ENCODE measurements at places on chromosomes 5 and 9. TPM values are rescaled to one million over a fixed set of nuclear protein-coding genes. Genes with fewer than 3 reads are reported as not detected.

DNA sequence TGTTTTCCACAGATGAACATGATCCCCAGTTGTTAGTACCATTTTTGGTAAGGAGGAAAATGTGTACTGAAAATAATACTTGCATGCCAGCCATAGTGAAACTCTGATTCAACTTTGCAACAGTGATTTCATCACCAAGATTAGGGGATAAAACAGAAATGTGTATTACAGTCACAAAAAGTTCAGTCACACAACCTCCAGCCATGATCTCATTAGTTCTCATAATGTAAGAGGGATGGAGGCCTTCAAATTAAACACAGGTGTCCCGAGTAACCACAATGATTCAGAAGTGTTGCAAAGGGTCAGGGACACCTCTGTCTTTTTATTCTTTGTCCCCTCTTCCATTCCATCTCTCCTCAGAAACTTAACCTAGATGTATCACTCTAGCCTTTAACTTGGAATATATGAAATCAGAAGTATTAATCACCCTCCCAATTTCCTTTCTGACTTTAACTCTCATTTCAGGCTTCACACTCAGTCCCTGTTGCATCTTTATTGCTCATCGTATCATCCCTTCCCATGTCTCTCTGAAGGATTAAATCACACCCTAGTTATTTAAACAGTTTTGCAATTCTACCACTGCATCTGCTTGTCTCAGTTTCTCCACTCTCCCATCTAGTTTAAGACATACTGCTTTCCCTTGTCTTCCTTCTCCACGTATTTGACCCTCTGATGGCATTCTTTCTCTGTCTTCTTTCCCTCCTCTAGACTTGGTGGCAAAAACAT is 291.2 kb downstream of the ADAMTS6 start:
- DNase-seq = no peak

DNA sequence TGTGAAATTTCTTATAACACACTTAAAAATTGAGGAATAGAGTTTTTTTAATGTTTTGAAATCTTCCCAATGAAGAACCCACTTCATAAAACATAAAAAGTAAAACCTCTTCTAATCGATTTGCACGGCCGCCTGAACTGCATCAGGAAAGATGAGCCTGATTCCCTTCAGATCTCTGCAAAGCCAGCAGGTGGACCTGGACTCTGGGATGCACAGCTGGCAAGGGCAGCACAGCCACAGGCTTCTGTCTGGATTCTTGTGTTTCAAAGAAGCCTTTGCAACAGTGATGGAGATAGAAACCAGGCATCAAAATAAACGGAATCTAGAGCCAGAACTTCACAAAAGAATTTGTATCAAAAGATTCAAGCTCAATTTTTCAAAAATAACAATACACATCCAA is 36.0 kb upstream of the SPATA31C2 start:
- DNase-seq = no peak

DNA sequence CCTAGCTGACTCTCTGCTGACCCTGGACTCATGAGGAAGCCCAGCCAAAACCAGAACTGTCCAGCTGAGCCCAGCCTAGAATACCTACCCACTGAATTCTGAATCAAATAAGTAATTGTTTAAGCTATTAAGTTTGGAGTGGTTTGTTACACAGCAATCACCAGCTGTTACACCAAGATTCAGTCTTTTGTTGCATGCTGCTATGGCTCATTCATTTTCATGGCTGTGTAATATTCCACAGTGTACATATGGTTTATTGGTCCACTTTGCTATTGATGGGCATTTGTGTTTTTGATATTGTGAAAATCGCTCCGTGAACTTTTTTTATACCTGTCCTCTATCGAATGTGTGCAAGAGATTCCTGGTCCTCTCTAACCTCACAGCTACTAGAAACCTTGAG is 156.4 kb downstream of the FGF18 start:
- DNase-seq = no peak

- peak; percentile 50 for DNase-seq
These were observed 285.7 kb upstream of the TUT7 start for GRCh38 chr9:86639899-86640379.

GRCh38 chr5:61333321-61333953 is 1.4 kb downstream of the ZSWIM6 start:
- peak; percentile 80 for DNase-seq

DNA sequence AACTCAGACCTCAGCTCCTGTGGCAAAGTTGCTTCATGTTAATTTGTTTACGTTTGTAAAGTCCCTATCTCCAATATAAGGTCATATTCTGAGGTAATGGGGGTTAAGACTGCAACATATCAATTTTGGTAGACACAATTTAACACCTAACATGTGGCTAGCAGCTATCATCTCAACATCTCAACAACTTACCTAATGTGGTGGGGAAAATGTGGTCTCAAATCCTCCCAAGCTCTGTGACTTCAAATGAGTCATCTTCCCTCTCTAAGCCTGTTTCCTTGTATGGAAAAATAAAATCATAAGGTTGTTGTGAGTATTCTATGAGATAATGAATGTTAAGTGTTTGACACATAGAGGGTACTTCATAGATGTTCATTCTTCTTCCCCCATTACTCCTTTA is 443.3 kb downstream of the CDK5RAP2 start:
- DNase-seq = no peak

GRCh38 chr9:3205421-3206095 is 320.2 kb downstream of the RFX3 start:
- DNase-seq = no peak

DNA sequence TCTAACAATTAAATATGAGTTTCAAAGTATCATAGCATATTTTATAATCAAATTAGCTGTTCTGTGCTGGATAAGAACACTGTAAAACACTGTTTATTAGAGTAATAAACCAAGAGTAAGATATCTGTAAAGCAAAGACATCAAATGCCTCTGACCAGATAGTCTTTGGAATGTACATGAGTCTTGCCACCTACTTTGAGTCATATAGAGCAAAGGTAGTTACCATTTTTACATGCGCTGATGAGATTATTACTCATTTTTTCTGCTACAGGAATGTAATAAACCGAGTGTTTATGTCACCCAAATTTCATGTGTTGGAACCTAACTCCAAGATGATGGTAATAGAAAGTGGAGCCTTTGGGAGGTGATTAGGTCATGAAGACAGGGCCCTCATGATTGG is 654.5 kb downstream of the CETN3 start:
- DNase-seq = no peak

DNA sequence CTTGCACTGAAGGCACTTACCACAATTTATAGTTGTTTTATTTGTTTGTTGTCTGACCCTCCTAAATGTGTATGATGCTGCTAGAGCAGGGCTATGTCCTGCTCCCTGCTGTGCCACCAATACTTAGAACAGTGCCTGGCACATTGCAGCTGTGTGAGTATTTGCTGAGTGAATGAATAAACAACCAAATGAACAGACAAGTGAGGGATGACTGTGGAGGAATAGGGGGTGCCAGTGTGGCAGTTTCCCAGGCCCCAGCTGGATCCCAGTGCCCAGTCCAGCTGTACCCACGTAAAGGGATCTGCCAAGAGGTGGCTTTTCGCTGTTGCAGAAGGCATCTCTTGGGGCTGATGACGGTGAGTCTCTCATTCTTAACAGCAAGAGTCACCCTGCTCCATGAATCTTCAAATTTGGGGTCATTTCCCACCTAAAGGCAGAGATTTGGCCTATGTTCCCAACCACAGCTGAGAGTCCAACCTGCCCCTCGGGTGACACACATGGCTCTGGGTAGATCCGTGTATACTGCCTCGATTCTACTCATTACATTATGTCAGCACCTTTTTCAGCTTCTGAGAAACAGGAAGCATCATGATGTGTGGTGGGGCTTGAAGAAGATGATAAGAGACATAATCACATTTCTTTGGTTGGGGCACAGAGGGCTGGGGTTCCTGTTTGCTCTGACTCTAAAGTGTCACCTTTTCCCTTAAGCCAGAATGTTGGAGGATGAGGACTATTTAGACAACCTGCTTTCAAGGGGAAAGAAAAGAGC is 14.3 kb downstream of the IL5 start:
- no peak for DNase-seq

- no peak for DNase-seq
These were observed 117.9 kb upstream of the MAN2A1 start for GRCh38 chr5:109571785-109572184.

GRCh38 chr9:126558051-126558665 is 55.6 kb upstream of the LMX1B start:
- peak; percentile 70 for DNase-seq

DNA sequence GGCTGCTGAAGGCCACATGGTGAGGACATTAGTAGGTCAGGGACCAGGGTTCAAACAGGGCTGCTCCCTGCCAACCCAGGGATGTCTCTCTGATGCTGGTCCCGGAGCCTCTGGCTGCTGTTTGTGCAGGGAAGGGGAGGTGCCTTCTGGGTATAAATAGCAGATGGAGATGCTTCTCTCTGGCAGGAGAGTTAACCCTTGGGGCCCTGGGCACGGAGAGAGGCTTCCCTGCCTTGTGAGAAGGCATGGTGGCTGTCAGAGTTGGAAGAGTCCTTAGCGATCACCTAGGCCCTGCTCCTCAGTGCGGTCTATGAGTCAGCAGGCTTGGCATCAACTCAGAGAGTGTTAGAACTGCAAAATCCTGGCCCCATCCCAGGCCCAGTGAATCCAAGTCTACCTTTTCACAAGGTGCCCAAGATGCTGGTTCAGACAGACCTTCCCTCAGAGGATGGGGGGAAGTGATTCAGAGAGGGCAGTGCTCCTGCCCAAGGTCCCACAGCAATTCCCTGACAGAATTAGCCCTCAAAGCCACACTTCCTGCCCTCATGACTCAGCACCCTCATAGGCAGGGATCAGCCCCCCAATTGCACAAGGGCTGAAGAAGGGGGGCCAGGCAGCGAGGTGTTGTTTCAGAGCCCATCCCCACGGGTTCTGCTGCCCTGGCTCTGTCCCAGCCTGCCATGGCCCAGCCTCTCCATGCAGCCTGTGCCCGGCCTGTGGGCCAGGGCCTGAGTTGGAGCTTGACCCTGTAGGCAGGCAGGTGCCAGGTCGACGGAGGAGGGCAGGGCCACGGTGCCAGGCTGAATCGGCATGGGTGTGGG is 25.6 kb downstream of the CAMK2A start:
- DNase-seq = no peak

DNA sequence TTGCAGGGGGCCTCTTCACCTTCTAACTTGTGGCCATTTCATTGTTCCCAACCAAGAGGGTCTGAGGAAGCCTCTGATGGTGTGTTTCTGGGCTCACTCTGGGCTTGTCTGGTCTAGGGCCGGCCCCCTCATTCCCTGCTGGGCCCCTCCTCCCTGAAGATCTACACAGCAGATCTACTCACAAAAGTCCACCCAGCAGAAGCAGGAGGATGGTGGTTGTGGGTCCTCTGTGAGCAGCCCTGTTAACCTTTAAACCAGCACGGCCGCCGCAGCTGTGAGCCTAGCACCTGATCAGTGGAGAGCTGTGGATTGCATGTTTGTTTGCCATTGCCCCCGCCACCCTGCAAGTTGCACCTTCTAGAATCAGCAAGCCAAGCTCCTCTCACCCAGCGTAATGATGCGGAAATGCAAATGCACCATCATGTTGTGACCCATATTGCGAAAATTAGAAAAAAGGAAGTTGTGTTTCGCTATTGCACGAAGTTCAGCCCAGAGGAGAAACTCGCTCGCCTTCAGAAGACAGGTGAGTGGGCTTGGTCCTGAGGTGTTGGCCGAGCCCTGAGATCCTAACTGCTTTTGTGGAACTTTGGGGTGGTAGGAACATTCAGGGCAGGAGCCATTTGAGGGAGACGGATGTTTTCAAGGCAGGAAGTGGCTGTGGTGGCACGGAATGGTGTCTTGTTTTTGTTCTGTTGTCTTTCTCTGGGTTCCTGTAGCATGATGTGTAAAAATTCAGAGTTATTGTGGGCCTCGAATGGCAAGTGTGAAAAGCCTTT is 16.7 kb downstream of the FGD3 start:
- peak; percentile 70 for DNase-seq

DNA sequence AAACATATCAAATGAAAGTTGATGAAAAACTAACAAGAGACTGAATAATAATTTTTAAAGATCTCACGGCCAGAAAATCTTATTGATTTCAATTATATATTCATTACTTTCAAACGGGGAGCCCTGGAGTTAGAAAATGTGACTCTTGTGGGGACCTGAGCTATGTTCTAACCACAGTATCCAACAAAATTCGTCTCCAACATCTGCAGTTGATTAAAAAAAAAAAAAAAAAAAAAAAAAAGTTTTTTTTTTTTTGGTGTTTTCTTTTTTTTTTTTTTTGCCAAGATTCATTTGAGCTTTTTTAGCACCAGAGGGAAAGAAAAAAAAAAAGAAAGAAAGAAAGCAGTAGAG is 144.3 kb upstream of the PIK3R1 start:
- DNase-seq = no peak

- no peak for DNase-seq
These were observed 214.2 kb downstream of the ELAVL2 start for GRCh38 chr9:23611869-23612268.

DNA sequence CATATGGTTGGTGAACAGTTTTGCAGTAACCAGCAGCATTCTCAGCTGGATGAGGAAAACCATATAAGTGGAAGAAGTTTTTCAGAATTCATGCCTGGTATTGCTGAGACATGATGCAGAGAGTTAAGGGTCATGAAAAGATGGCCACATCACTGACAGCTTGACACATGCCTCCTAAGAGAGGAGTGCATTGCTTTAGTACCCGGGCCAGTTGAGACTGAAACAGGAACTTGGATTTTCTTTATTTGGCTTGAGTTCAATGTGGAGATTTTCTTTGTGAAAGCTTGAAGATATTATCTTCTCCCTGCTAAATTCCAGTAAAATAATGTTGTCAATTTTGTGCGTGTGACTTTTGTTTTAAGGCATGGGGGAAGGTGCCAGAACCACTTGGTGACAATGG is 35.8 kb downstream of the HACD4 start:
- DNase-seq = no peak

DNA sequence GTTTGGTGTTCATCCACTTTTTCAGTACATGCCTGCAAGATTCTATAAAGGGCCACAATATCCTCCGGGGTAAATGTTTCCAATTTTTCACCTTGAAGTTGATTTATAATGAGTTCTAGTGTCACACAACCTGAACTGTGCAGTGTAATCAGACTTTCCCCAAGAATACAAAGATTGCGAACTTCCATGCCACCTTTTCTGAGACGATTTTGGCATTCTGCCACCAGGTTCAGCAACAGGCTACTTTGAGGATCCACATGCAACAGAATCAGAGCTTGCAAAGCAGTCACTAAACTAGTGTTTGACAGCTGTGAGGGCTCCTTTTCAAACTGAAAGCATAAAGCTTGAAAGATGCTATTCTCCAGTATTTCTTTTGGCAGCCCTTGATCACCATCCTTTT is 1.6 kb downstream of the FASTKD3 start:
- DNase-seq = no peak

- DNase-seq = no peak
These were observed 154.1 kb downstream of the CARTPT start for GRCh38 chr5:71873191-71873591.

DNA sequence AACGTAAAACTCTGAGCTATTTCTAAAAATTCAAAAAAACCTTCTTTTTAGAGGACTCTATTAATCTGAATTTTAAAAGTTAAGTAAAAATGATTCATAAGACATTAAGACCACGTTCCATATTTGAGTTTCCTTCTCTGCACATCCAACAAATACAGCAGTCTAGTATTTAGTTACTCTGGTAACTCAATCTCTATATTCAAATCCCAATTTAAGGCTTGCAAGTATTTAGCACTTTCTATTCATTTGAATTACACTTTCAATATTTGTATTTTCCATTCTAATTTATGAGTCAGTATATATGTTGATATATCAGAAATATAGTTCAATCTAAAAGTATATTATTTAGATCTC is 17.7 kb downstream of the RFX3 start:
- DNase-seq = no peak

GRCh38 chr9:135296735-135297455 is 182.7 kb upstream of the PPP1R26 start:
- no peak for DNase-seq

MARCHF11 gene
- not detected for total RNA-seq

SPINK7 gene
- not detected for total RNA-seq

ADGRD2 gene
- not detected for total RNA-seq

RNF208 gene
- total RNA-seq = 5.8 TPM

CHSY3 gene
- 4.7 TPM for total RNA-seq

TEX48 gene
- total RNA-seq = not detected

Data from lower lobe of right lung (tissue), 2 donors.